Activated CD4-positive, alpha-beta T cell treated with anti-CD3 and anti-CD28 coated beads, Interleukin-2, amount 50 U/mL, for 4 hours (primary cell): ENCODE measurements at places on chromosomes 1 and 21.

DNA sequence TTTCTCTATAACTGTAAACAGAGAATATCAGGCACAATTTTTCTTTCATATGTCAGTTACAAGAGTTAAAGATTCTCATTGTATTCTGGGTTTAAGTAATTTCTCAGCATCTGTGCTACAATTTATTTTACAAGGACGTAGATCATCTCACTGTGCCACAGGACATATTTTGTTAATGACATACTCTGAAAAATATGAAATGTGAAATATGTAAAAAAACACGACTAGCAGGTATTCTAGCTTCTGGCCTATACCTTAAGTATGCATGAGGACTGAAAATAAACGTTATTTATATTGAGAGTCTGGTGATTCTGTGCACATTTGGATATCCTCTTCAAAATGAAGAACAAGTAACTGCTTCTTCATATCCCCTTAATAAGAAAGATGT is 308.8 kb downstream of the BRINP3 start:
- no peak for DNase-seq

GRCh38 chr1:1914971-1915692 is at the start of gene CALML6:
Gene CALML6 (plus strand): TSS chr1:1915260. CDS start chr1:1915281, 21 bp downstream.
- DNase-seq, result no peak

DNA sequence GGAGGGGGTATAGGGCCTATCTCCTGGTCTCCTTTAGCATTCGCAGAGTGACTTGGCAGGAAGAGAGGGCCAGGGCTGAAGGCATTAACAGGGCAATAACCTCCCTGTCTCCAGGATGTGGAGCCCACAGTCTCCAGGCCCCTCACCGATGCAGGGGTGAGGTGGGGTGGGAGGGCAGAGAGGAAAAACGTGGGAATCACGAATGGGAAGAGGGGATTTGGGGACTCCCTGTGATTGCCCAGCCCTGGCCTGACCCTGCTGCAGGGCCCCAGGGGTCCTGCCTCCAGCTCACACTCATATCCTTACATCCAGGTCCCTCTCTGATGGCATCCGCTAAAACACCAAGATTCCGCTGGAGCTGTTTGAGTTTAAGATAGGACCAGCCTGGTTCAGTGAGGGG is 14.6 kb downstream of the TFAP2E start:
- no peak for DNase-seq

GRCh38 chr1:63322944-63323864 is 837 bp downstream of the FOXD3 start:
- DNase-seq, result no peak

DNA sequence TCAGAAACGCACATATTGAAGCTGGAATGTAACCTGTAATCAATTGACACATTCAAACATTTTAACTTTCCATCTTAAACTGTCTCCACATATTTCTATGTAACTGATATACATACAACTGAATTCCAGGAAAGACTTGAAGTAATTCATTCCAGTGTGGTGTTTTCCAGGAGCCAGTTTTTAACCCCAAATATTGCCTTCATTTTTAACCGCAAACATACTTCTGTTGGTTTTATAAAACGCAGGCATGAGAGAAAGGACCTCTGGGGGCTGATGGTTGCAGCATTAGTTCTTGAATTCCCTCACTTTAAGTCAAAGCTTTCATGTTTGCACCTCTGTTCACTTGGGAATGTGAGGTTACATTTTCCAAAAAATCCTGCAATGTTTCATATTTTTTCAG is 204.1 kb downstream of the CRB1 start:
- DNase-seq, result no peak

DNA sequence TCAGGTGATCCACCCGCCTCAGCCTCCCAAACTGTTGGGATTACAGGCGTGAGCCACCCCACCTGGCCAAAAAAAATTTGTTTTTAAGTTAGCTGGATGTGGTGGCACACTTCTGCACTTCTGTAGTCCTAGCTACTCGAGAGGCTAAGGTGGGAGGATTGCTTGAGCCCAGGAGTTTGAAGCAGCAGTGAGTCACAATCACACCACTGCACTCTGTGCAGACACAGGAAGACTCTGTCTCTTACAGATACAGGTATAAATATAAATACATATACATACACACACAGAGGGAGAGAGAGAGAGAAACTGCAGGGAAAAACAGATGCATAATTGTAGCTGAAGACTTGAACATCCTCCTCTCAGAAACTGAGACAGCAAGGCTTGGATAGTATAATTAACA is 34.8 kb upstream of the EPS15 start:
- DNase-seq, result no peak

- DNase-seq, result no peak
Measured at GRCh38 chr1:2556678-2557481, 709 bp downstream of the TNFRSF14 start.

- DNase-seq, result no peak
Measured at GRCh38 chr1:232995189-232995588, 44.8 kb downstream of the NTPCR start.

DNA sequence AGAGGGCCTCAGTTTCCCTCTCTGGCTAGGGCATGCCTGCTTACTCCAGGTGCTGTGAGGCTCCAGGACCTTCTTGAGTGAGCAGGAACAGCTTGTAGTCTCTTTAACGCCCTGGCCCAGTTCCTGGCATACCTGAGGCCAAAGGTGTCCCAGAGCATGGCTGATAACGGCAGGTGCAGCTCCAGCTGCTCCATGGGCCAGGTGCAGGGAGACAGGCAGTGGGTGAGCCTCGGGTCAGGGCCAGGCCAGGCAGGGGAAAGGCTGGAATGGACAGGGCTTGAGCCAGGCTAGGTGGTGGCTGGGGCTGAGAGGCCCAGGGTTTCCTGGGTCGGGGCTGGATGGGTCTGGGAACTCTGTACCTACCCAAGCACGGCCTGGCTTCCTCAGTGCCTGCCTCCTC is 18.3 kb downstream of the EDN2 start:
- no peak for DNase-seq

- DNase-seq, result no peak
Measured at GRCh38 chr1:79004916-79005315, 1.6 kb downstream of the ADGRL4 start.
